COR-L47 (cell line): ENCODE measurements at places on chromosomes 12 and 14.
A peak's percentile ranks its signal among the peaks of the same experiment; 100 is the strongest.

GRCh38 chr12:128178966-128179365, 88.0 kb upstream of the TMEM132C start:
- no peak for DNase-seq

DNA sequence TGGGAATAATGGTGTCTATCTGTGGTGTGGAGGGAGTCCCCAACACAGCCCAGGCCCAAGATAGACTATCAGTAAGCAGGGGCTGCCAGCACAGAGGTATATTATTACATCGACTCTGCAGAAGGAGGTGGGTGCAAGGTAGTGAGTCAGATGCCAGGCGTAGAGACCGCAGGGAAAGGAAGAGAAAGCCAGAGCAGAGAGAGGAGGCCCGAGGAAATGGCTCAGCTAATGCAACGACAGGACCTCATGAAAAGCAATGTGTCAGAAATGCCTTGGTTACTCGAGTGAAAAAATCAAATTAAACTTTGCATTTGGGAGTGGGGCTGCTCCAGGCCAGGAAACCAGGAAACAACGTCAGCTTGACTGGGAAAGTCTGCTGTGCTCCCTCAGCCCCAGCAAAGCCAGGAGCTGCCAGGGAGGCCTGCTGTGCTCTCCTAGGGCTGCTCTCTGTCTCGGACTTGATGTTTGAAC, 173.2 kb downstream of the SUDS3 start:
- no peak for DNase-seq

- DNase-seq, result no peak
Observed at GRCh38 chr12:67758521-67758920, 110.0 kb downstream of the DYRK2 start.

DNA sequence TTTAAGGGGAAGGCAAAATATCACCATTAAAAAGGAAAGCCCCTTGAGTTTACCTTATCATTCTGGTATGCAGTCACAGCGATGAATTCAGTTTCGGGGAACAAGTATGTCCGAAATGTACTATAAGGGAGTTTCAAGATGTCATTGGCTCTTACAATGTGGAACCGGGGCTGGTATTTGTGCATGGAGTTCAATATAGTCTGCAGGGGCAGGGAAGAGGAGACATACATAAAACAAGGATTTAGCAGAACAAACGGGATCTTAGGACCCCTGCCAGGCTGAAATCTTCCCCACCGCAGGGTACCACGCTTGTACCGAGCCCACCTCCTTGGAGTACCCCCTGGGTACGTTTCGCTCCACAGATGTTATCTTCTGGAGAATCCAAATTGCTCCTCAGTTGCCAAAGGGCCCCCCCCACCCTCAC, 4.5 kb downstream of the TBX3 start:
- no peak for DNase-seq

DNA sequence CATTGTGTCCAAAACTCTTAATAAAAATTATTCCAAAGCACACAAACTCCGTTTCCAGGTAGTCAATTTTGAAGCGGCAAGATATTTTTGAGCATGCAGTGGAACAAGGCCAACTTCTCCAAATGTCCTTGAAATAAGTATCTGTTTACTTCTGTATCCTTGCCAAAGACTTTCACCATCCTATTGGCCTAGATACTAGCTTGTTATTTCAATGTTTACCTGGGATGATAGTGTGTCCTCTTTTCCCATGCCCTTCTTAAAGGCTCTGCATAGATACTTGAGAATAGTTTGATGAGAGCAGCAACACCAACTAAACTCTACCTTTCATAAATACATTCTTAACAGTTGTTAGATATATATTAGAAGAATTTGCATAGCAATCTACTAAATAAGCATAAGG, 160.9 kb downstream of the KCNC2 start:
- DNase-seq, result no peak

GRCh38 chr12:30200864-30201263, 417.1 kb upstream of the TMTC1 start:
- no peak for DNase-seq

- DNase-seq, result no peak
Observed at GRCh38 chr14:64463195-64463594, 2.1 kb upstream of the AKAP5 start.

DNA sequence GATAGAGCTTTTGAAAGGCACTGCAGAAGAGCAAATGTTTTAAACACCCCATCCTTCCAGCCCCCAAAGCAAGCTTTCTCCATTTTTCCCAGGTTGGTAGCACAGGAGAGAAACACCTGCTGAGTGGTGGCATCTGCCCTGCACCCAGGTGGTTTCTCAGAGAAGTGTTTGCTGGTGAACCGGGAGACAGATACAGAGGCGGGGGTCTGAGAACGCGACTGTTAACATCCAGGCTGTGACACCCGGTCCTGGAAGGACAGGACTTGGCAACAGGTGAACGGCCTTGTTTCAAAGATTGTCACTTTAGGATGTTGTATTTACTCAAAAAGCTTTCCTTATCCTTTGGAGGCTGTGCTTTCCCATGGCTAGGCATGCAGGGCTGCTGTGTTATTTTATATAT, 18.5 kb downstream of the MMAB start:
- DNase-seq, result no peak

- no peak for DNase-seq
Observed at GRCh38 chr14:73640796-73641365, 3.9 kb upstream of the DNAL1 start.

GRCh38 chr14:91341334-91341733, 76.3 kb downstream of the CCDC88C start:
- DNase-seq, result no peak

- DNase-seq, result no peak
Observed at GRCh38 chr14:91005716-91006115, 54.7 kb downstream of the RPS6KA5 start.

DNA sequence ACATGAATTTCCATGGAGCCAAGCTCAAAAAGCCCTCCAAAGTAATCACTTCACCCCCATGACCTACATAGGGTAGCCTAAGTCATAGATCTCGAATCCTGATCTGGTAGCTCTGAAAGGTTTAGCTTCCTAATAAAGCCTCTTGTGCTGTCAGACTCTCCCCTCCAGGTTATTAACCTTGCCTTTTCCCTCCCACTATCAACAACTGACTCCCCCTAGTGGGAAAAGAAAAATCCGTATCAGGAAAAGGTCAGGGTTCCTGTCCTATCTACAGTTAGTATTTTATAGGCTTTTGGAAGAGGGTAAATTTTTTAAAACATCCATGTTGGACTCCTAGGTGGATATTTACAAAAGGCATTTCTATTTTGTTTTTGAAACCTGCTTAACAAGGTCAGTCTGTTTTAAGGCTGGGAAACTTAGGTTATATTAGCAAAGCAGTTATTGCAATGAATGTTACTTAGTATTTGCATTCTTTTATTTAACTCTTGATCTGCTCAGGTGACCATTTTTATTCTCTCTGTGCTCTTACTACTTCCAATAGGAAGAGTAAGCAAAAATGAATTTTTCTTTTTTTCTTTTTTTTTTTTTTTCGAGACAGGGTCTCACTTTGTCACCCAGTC, 8.0 kb downstream of the YY1 start:
- peak; percentile 51 for DNase-seq

- DNase-seq, result no peak
Observed at GRCh38 chr14:86539361-86540070, 1009.6 kb downstream of the FLRT2 start.

- DNase-seq, result peak; percentile 54
Observed at GRCh38 chr12:118120579-118121363, 15.2 kb upstream of the PEBP1 start.
